ENCODE measurements at places on chromosomes 7 and 10. TPM values are rescaled to one million over a fixed set of nuclear protein-coding genes. Genes with fewer than 3 reads are reported as not detected.

Gene THSD7A
- total RNA-seq = 0.83 TPM

Gene SKAP2
- 16.7 TPM for total RNA-seq

Gene RNF32
- 2.8 TPM for total RNA-seq

Gene SSBP1
- 131 TPM for total RNA-seq

Gene ST8SIA6
- total RNA-seq = 0.26 TPM

Gene AOAH
- not detected for total RNA-seq

Gene CAMK1D
- total RNA-seq = 1.5 TPM

Gene CDK14
- 41.1 TPM for total RNA-seq

Gene FZD8
- total RNA-seq = 0.77 TPM

DNA sequence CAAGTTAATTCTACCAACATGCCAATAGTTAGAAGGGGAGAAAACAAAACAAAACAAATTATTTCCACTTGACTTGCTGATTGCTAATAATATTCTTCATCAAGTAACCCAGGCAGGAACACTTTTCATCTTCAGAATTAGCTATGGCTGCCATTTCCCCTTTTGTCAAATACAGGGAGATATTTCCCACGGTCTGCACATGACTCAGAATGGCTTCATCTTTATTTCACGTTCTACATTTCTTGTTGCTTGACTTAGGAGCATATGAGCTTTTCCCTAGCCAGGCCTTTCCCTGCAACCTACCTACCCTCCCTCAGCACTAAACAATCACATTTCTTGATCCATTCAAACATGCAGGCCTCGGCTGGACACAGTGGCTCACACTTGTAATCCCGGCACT, 6.5 kb downstream of the CPVL start:
- no peaks in the 10 kb centered on the region for H3K4me1 ChIP-seq
- no peak overlapping the region for H3K27ac ChIP-seq
- no peaks in the 10 kb centered on the region for H3K36me3 ChIP-seq
- no peak overlapping the region for H3K4me3 ChIP-seq
- peak; percentile 43 for DNase-seq
- no peaks in the 10 kb centered on the region for H3K27me3 ChIP-seq

GRCh38 chr10:109770663-109771062, 152.6 kb downstream of the XPNPEP1 start:
- H3K4me1 ChIP-seq = no peaks in the 10 kb centered on the region
- H3K4me3 ChIP-seq = no peak overlapping the region
- no peaks in the 10 kb centered on the region for H3K36me3 ChIP-seq
- no peaks in the 10 kb centered on the region for H3K27me3 ChIP-seq
- DNase-seq = no peak

DNA sequence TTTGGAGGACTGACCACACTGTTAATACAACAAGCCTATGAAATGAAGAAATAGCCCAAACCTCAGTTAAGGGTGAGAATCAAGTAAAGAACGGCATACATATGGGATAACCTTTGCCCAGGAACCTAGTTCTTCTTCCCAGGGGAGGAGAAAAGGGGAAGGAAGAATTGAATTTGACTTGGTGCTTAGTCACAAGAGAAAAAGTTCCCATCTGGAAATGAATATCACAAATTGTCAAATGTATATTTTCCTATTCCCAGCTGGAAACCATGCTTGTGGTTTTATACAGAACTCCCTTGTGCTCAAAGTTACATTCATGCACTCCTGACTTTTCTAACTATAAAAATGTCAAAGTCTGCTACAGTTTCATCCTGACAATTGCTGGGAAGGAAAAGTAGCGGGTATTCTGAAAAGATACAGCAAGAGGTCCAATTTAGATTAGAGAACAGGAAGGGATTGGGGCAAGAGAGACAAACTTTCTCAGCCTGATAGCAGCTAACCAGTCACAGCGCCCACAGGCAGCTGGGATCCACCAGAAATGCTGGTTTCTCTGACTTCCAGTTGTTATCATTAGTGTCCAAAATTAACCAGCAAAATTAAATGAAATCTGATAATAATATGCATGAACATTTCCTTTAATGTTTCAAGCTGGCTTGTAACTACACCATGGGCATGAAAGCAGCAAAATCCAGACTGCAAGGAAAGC, 18.6 kb upstream of the GSAP start:
- no peak for DNase-seq
- no peaks in the 10 kb centered on the region for H3K4me1 ChIP-seq
- H3K4me3 ChIP-seq = no peak overlapping the region

DNA sequence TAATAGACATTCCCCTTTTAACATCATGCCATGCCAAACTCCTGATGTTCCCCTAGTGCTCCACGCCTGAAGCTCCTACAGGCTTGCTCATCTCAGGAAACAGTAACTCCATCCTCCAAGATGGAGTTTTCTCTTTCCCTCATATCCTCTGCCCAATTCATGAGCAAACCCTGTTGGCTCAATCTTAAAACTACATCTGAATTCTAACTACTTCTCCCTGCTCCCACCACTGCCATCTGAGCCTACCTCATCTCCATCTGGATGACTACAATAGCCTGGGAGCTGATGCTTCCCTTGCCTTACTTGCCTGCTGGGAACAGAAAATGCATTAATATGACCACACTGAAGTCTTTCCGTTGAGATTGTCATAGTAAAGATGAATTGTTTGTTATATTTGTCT, 271.7 kb upstream of the MKLN1 start:
- DNase-seq = no peak
- no peaks in the 10 kb centered on the region for H3K4me1 ChIP-seq
- H3K36me3 ChIP-seq = no peaks in the 10 kb centered on the region
- no peaks in the 10 kb centered on the region for H3K27me3 ChIP-seq

- no peak overlapping the region for H3K4me3 ChIP-seq
- H3K4me1 ChIP-seq = no peaks in the 10 kb centered on the region
- DNase-seq = no peak
- no peaks in the 10 kb centered on the region for H3K27me3 ChIP-seq
- no peaks in the 10 kb centered on the region for H3K36me3 ChIP-seq
Measured at GRCh38 chr7:70726951-70727378, 405.0 kb upstream of the GALNT17 start.

DNA sequence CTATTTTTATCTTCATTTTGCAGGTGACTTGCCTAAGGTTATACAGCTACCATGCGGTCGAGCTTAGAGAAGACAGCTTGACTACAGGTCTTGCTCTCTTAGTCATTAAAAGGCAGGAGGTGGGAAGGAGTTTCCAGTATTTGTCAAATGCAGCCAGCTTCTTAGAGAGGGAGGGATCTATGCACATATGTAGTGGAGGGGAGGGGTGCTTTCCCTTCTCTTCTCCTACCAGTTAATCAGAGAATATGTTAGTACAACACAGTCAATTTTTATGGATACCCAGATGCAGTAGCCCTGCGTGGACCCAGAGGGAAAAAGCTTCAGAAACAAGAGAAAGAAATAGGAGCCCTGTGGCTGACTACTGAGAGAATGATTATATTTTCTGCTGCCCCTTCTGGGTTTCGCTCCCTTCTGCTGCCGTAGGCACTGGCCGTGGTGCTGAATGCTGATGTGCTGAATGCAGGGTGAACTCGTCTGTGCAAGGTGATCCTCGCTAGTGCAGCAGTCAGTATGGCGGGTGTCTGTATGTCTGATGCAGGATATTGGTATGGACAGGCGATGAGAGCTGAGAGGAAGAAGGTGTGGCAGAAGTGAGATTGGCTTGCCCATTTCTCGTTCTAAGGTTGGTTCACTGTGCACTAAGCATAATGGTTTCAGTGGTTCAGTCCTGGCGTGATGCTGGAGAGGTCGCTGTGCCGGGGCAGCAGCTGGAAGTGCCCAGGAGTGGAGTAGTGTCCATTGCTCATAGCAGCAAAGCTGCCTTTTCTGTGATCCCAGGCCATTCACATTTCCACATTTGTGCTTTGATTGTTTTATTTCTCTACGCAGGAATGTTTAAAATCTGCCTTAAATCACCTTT, 189.2 kb upstream of the PODXL start:
- DNase-seq = peak; percentile 51
- H3K4me3 ChIP-seq = no peak overlapping the region
- H3K27me3 ChIP-seq = no peaks in the 10 kb centered on the region

DNA sequence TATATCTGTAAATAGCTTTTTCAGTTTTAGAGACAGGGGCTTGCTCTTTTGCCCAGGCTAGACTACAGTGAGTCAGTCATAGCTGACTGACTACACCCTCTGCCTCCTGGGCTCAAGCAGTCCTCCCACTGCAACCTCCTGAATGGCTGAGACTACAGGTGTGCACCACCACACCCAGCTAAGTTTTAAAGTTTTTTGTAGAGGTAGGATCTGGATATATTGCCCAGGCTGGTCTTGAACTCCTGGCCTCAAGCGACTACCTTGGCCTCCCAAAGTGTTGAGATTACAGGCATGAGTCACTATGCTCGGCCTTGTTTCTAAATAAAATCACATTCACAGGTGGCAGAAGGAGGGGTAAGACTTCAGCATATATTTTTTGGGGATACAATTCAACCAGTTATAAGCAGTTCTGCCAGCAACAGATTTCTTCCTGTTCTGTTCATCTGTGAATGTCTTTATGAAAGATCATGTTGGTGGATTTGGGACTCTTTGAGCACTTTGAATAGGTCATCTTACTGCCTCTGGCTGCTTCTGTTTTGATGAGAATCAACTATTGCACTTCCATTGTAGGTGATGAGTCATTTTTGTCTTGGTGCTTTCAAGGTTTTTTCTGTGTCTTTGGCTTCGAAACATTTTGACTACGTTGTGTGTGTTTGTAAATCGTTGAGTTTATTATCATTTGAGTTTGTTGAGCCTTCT, 15.7 kb downstream of the RBM33 start:
- peaks cover 1% of the 10 kb centered on the region for H3K36me3 ChIP-seq
- no peak overlapping the region for H3K4me3 ChIP-seq
- H3K27ac ChIP-seq = no peak overlapping the region

GRCh38 chr10:114990991-114991390, 53.0 kb downstream of the TRUB1 start:
- no peak overlapping the region for H3K27ac ChIP-seq
- peaks cover 5% of the 10 kb centered on the region for H3K4me1 ChIP-seq
- no peaks in the 10 kb centered on the region for H3K27me3 ChIP-seq
- DNase-seq = no peak
- no peak overlapping the region for H3K4me3 ChIP-seq

- H3K4me1 ChIP-seq = no peaks in the 10 kb centered on the region
- no peak overlapping the region for H3K27ac ChIP-seq
- no peak for DNase-seq
- H3K4me3 ChIP-seq = no peak overlapping the region
- no peaks in the 10 kb centered on the region for H3K36me3 ChIP-seq
- H3K27me3 ChIP-seq = no peaks in the 10 kb centered on the region
Measured at GRCh38 chr7:18844735-18845134, 272.7 kb downstream of the TWIST1 start.

DNA sequence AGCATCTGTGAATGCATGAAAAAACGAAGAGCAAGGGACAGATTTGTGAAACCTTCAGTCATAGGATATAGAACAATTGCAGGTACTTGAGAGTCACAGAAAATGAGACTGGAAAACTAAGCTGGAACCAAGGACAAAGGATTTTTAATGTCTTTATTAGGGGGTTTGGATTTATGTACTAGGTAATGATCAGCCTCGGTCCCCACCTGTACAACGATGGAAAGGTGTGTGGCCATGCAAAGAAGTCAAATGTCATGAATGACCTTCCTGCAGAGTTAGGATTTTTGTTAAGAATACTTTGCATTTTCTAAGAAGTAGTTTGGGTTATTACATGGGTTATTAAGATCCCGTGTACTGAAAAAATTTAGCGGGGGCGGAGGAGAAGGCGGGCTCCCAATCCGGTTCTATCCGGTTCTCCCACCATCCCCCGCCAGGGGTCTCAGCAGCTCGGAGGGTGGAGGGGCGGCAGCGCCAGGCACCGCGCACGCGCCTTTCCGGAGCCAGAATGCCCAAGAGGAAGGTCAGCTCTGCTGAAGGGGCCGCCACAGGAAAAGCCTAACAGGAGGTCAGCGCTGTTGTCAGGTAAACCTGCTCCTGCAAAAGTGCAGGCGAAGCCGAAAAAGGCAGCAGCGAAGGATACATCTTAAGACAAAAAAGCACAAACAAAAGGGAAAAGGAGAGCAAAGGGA, 327.5 kb upstream of the PLXDC2 start:
- no peaks in the 10 kb centered on the region for H3K4me1 ChIP-seq
- H3K36me3 ChIP-seq = no peaks in the 10 kb centered on the region
- H3K4me3 ChIP-seq = peak overlapping the region; percentile 37
- no peaks in the 10 kb centered on the region for H3K27me3 ChIP-seq
- peak; percentile 33 for DNase-seq
- peak overlapping the region; percentile 27 for H3K27ac ChIP-seq

GRCh38 chr7:2924866-2925840, 81.0 kb upstream of the GNA12 start:
- no peaks in the 10 kb centered on the region for H3K4me1 ChIP-seq
- H3K27me3 ChIP-seq = peaks cover 2% of the 10 kb centered on the region
- no peak overlapping the region for H3K4me3 ChIP-seq
- no peak for DNase-seq

DNA sequence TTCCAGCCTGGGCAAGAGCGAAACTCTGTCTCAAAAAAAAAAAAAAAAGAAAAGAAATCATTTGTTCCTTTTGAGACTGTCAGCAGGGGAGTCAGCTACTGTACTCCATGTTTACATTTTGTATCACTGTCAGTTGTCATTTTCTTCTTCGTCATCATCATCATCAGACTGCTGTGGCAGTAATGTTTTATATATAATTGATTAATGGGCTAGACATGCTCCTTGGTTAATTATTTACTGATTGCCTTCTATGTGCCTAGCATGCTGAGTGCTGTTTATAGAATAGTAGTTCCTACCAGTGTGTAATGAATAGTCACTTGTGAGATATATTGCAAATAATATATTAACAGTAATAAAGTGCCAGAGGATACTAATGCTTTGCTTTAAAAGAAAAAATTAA, 50.5 kb downstream of the VCL start:
- H3K27me3 ChIP-seq = no peaks in the 10 kb centered on the region
- no peak overlapping the region for H3K4me3 ChIP-seq
- H3K36me3 ChIP-seq = no peaks in the 10 kb centered on the region
- no peak for DNase-seq
- peaks cover 18% of the 10 kb centered on the region for H3K4me1 ChIP-seq

DNA sequence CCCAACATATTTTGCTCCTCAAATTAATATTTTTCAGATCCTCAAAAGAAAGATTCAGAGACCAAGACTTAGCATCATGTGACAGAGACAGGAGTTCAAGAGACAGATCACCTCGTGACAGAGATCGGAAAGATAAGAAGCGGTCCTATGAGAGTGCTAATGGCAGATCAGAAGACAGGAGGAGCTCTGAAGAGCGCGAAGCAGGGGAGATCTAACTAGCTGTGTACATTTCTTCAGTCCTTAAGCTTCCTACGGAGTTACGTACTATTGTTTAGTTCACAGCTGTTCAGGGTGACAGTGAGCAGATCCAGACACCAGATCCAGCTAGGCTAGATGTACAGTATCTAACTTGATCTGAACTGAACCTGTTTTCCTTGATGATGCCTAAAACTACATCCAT, 61.3 kb downstream of the KLRG2 start:
- peaks cover 7% of the 10 kb centered on the region for H3K36me3 ChIP-seq
- no peak overlapping the region for H3K27ac ChIP-seq
- H3K27me3 ChIP-seq = no peaks in the 10 kb centered on the region
- H3K4me1 ChIP-seq = no peaks in the 10 kb centered on the region
- peak; percentile 12 for DNase-seq

- no peaks in the 10 kb centered on the region for H3K36me3 ChIP-seq
- H3K27ac ChIP-seq = no peak overlapping the region
- H3K27me3 ChIP-seq = no peaks in the 10 kb centered on the region
- no peaks in the 10 kb centered on the region for H3K4me1 ChIP-seq
- DNase-seq = no peak
- H3K4me3 ChIP-seq = no peak overlapping the region
Measured at GRCh38 chr7:8597565-8597964, 164.2 kb downstream of the NXPH1 start.

- H3K36me3 ChIP-seq = no peaks in the 10 kb centered on the region
- H3K27ac ChIP-seq = peak within 1 kb of the TSS; percentile 89
- H3K4me3 ChIP-seq = peak within 1 kb of the TSS; percentile 91
- H3K27me3 ChIP-seq = no peaks in the 10 kb centered on the region
- H3K4me1 ChIP-seq = peaks cover 31% of the 10 kb centered on the region
Measured at GRCh38 chr10:132537684-132538001, at the start of gene INPP5A. Gene INPP5A, plus strand, starts transcription at chr10:132537787. Its CDS starts 310 bp downstream, at chr10:132538097.

Measured in fibroblast of lung (primary cell).